M059J (cell line): ENCODE measurements at places on chromosomes 4 and X.
A peak's percentile ranks its signal among the peaks of the same experiment; 100 is the strongest.

DNA sequence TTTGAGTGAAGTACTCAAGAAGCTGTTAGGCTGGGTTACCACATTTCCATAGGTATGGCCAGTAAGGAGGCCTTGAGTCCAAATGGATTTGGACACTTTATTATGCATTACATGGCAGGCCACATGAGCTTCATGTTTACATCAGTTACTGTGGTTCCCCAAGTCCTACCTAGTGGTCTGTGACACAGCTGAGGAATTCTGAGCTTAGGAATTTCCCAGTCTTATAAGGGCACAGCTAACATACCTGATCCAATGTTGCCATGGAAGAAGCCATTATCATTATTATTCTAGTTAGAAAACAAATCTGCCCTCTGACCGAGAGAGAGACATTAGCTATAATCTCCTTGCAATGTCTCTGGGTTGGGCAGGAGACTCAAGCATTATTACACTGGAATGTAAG is 174.4 kb upstream of the NUDT10 start:
- no peak for DNase-seq

DNA sequence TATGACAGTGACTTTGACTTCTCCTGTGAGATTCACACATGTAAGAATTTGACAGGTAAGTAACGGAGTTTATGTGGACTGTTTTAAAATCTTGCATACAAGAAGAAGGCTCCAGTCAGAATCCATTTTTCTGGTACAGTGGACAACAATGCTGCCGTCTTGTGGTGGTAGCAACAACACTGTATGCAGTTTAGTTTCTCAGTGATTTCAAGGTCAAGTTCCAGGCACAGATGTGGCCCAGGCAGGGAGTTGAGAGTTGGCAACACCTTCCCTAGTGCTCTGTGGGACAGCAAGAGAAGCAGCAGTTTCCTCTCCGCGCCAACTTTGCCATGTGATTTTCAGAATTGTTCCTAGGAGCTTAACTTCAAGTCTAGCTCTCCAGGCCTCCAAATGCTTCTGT is 56.0 kb upstream of the STPG2 start:
- DNase-seq: no peak

DNA sequence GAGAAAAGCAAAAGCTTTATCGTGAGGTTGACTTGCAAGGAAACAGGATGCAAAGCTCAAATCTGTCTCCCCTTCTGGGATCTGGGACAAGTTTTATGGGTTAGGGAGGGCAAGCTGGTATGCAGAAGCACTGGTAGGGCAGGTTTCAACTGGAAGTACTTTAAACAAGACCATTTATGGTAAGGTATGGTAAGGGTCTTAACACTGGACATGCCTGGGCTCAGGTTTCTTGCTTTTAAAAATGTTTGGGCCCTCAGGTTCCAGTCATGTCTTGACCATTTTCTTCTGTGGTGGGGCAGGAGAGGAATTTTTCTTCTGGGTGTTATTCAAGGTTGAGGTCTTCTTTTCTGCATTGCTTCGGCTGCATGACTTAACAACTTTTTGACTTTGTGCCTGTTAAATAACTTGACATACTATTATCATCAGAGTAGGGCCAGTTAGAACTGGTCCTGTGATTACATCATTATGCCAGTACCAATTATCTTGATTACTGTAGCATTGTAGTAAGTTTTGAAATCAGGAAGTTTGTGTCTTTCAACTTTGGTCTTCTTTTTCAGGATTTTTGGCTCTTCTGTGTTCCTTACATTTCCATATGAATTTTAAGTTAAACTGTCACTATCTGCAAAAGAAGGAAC is 33.7 kb downstream of the CD38 start:
- DNase-seq: no peak

DNA sequence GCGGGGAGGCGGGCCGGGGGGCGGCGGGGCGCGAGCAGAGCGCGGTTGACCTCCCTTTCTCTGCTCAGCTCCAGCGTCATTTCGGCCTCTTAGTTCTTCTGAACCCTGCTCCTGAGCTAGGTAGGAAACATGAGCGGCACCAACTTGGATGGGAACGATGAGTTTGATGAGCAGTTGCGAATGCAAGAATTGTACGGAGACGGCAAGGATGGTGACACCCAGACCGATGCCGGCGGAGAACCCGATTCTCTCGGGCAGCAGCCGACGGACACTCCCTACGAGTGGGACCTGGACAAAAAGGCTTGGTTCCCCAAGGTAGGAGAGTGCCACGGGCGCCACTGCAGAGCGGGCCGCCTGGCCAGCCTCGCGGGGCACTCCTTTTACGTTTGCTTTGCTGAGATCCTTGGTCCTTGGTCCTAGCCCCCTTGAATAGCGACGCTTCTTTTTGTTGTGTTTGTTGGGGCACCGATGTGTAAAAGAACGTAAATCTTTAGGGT is at the start of gene HTATSF1:
Gene HTATSF1 (plus strand): TSS at position 37 of the 497 bp plus-strand sequence. CDS start 93 bp downstream, at position 130.
- no peak for DNase-seq

- no peak for DNase-seq
Observed at GRCh38 chr4:41670982-41671381, 77.5 kb downstream of the PHOX2B start.

- no peak for DNase-seq
Observed at GRCh38 chr4:55610381-55610780, 18.3 kb upstream of the PDCL2 start.

GRCh38 chr4:25209702-25210101 is 24.1 kb upstream of the PI4K2B start:
- DNase-seq: no peak

DNA sequence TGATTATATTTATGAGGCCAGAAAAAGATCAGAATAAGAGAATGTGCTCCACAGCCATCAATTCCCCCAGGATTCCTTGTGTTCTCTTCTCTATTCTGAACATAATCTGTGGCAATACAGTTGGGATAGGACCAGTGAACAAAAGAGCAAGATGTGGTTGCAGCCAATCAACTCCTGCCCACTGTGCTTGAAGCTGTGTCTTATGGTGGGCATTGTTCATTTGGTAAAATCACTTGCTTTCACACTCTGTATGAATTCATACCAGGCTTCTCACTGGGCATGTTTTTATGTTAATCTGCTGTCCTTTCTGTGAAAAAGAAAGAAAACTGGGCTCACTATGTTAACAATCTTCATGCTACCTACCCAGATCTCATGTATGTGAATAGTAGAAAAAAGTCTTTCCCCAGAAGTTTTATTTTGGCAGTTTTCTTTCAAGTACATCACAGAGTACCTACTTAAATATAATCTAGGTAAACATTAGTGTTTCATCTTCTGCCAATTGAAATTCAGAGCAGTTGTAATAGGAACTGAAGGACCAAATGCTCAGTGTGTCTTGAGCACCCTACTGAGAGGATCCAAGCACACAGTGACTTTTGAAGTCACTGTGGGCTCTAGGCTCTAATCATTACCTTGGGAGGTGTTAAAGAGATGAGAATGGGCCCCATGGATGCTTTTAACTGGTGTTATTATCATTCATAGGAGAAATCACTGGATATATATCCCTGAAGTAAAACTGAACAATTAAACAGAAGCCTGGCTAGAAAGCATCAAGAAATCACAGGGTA is 429.2 kb upstream of the TRAM1L1 start:
- no peak for DNase-seq

DNA sequence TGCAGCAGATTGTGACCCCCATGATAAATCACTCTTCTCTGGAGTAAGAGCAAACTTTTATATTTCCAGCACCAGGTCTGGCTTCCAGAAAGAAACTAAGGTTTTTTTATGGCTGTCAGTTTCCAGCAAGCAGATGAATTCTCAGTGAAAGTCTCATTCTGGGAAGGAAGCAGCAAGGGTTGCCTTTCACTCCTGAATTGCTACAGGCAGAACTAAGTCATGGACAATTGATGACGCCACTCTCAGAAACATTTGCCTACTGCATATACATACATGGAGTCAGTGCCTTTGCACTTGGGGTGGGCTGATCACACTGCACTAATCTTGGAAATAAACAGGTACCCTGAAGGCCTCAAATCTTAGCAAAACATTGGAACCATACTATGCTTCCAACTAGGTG is 80.0 kb downstream of the IL21 start:
- DNase-seq: no peak

DNA sequence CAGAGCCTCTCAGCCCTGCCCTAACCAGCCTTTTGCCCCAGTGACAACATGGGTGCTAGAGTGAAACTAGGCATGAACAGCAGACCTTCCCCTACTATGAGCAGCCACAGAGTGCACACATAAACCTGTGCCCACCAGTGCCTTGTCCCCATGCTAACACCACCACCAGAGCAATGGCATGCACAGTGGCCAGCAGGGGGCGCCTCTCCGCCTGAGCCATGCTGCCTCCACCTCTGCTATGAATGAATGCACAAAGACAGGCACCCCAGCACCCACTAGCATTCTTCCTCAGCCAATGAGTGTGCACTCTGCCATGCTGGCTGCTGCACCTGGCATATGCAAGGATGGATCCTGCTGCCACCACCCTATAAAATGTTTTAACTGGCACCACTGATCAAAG is 286.9 kb upstream of the FGF16 start:
- DNase-seq: no peak

GRCh38 chrX:95760356-95760755 is 924.3 kb upstream of the DIAPH2 start:
- no peak for DNase-seq

DNA sequence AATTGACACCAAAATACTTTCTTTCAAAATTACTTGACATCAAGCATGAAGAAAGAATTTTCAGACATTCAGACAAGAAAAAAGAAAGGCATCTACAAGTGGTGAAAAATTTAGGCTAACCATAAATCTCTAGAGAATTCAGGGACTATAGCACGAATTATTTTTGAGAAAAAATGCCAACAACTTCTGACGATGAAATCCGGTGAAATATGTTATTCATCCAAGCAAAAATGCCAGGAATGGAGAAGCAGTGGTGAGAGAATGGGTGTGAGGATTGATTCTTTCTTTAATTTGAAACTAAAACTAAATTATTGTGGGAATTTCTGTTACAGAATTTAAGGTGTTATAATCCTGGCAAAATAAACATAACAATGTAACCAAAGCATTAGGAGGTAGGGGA is 69.4 kb upstream of the SORBS2 start:
- DNase-seq: no peak

- DNase-seq: no peak
Observed at GRCh38 chr4:120555058-120555457, 367.5 kb downstream of the PRDM5 start.

DNA sequence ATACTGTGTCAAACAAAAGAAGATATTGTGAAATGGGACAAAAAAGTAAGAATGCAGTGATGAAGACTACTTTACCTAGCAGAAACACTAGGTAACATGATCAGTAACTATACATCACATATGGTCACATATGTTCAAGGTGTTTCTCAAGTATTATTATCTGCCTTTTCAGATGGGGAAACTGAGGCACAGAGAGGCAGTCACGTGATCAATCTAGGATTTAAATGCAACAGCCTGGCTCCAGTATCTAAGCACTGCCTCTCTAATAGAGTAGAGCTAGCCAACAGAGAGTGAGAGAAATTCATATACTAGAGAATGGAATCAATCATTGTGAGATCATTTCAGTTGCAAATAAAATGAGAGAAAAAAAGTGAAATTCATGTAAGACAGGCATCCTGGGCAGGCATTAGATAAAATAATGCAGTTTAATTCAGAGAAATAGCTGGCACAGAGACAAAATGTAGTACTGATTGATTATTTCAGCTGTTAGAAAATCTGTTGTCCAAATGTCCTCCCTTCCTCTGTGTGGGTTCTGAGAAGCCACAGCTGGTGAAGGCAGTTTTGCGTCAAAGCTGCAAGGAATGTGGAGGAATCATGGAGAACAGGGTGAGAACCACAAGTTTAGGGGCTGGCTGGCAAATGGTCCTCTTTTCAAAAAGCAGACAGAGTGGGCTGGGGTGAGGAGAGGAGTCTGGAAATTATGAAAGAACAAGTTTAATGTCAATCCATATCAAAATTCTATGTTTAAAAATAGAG is 26.0 kb downstream of the SMIM43 start:
- no peak for DNase-seq

GRCh38 chr4:179894066-179894778 is 2349.0 kb upstream of the TENM3 start:
- no peak for DNase-seq

DNA sequence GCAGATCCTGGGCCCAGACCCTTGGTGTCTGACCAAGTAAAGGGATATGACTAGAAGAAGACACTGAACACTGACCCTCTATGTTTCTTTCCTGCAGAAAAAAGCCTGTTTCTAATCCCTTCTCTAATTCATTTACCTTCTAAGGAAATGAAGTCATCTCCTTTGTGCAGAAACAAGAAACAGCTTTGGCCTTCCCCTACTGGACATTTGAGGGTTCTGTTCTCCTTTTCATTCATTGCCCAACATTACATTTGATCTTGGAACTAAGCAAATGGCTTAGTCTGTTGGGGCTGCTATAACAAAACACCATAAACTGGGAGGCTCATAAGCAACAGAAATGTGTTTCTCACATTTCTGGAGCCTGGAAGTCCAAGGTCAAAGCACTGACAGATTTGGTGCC is 20.0 kb downstream of the HCCS start:
- no peak for DNase-seq

- peak; percentile 93 for DNase-seq
Observed at GRCh38 chr4:121668368-121669162, 28.2 kb downstream of the ANXA5 start.

- DNase-seq: no peak
Observed at GRCh38 chrX:108203540-108203939, 112.0 kb downstream of the ATG4A start.

- no peak for DNase-seq
Observed at GRCh38 chr4:1793496-1793840, 375 bp downstream of the FGFR3 start.

GRCh38 chrX:134604701-134605311 is 53.5 kb downstream of the PLAC1 start:
- DNase-seq: peak; percentile 77

DNA sequence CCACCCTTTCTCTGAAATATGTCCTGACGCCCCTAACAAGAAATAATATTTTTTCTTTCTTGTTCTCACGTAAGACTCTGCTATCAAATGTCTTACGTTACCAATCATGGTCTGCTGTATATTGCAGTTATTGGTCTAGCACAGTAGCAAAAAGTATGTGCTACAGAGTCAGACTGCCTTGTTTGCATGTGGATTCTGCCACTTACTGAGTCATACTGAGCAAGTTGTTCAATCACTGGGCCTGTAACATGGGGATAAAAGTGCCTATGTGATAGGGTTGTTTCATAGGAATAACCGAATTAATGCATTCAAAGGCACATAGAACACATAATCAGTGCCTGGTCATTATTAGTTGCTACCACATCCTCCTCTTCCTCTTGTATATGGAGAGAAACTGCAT is 14.1 kb downstream of the RPGR start:
- peak; percentile 33 for DNase-seq

DNA sequence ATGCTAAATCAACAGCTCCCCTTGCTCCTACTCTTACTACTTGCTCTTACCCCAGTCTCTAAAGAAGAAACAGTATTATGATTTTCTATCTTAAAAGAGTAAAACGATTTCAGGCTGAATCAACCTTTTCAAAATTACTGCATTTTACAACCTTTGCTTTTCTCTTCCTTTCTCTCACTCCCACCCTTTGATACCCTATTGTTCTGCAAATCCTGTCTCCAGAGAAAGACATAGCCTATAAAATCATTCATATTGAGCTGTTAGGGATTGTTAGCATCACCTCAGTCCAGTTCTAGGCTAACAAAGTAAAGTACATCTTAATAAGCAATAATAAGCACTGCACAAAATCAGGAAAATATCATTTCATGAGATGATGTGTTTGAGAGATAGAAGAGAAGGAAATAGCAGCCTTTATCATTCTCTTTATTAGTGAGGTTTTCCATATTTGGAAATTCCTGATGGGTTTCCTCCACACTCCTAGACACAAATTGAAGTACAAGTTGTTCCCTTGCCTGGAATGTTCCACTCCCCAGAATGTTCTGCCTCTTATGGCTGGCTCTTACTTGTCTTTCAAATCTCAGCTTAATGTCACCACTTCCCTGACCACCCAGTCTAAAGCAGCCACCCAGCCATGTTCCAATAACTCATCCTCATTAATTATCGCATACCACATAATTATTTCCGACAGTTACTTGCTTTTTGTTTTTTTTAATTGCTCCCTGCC is 219.7 kb downstream of the PALLD start:
- DNase-seq: no peak
